ENCODE measurements at places on chromosomes 11 and 22. TPM values are rescaled to one million over a fixed set of nuclear protein-coding genes. Genes with fewer than 3 reads are reported as not detected.

- peaks cover 2% of the 10 kb centered on the region for H3K36me3 ChIP-seq
- H3K4me1 ChIP-seq, result peaks cover 71% of the 10 kb centered on the region
- H3K4me3 ChIP-seq, result no peak overlapping the region
- no peak for DNase-seq
- no peak overlapping the region for H3K27ac ChIP-seq
Observed at GRCh38 chr11:1521382-1522080, 35.0 kb upstream of the MOB2 start.

DNA sequence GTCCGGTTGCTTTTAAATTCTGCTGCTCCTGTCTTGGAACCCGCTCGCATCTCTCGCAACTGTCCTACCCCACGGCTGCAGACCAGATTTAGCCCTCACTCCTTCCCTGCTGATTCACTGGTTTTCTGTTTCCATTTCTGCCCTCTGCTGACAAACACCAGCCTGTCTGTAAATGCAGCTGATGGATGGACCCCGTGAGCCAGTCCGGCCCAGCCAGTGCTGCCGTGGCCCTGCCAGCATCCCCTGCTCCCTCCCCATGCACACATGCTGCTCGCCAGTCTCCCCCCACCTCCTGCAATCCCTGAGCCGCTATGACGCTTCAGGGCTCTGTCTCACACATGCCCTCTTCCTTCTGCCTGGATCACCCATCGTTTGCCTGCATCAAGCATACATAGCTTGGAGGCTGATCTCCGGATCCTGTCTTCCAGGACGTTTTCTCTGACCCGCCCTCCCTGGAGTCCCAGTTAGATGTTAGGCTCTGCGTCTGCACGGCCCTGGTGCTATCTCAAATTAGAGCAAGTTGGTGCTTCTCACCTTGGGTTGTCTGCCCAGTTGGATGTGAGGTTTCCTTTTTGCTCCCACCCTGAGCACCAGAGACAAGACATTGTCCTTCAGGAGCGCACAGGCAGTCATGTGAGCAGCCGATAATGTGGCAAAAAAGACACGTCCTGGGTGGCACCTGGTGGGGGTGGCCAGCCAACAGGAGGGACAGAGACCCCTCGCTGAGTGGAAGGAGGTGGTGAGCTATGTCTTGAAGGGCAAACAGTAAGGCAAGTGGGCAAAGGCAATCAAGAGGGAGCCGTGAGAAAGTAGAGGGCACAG, 4.3 kb upstream of the ACR start:
- H3K4me1 ChIP-seq, result no peaks in the 10 kb centered on the region
- DNase-seq, result no peak
- H3K27me3 ChIP-seq, result peaks cover 31% of the 10 kb centered on the region

PTPRCAP gene
- total RNA-seq, result 282 TPM

GRCh38 chr11:65131895-65132237, 2.5 kb downstream of the SYVN1 start:
- H3K4me1 ChIP-seq, result peaks cover 24% of the 10 kb centered on the region
- H3K4me3 ChIP-seq, result no peak overlapping the region
- DNase-seq, result no peak

RIMBP3B gene
- 3.9 TPM for total RNA-seq

DNA sequence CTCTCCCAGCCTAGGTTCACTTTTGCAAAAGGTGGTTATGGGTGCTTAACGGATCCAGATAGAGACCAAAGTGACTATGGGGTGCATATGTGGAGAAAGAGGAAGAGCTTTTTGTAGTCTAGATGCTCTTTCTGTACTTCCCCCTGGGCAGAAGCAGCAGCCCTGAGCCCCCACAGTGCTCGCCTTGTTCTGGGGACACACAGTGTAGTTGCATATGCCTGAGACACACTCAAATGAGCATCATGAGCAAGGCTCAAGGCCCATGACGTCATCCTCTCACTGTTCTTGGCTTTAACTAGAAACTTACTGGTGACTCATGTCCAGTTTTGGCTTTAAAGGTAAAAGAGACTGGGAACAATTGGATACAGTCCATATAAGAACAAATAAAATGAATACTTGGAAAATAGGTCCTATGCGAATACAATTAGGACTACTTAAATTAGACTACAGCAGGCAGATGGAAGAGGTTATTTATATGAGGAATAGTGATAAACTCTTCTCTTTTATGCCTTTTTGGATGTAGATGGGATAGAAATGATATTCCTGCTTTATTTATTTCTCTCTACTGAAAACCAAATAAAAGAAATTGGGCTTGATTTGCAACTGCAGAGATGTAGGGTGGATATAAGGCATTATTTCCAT, 20.1 kb upstream of the PEX26 start:
- no peak overlapping the region for H3K27ac ChIP-seq
- H3K36me3 ChIP-seq, result no peaks in the 10 kb centered on the region
- no peaks in the 10 kb centered on the region for H3K4me1 ChIP-seq
- no peak for DNase-seq
- H3K4me3 ChIP-seq, result no peak overlapping the region

FAM180B gene
- 0.51 TPM for total RNA-seq

PLA2G6 gene
- 162 TPM for total RNA-seq

CEP126 gene
- 2.2 TPM for total RNA-seq

- no peaks in the 10 kb centered on the region for H3K4me1 ChIP-seq
- H3K4me3 ChIP-seq, result no peak overlapping the region
- no peak for DNase-seq
- H3K27me3 ChIP-seq, result no peaks in the 10 kb centered on the region
Observed at GRCh38 chr11:109140857-109141515, 281.0 kb upstream of the C11orf87 start.

- H3K4me1 ChIP-seq, result no peaks in the 10 kb centered on the region
- no peaks in the 10 kb centered on the region for H3K36me3 ChIP-seq
- no peak overlapping the region for H3K4me3 ChIP-seq
- H3K27ac ChIP-seq, result no peak overlapping the region
- DNase-seq, result no peak
Observed at GRCh38 chr22:35749808-35750207, 32.1 kb downstream of the APOL5 start.

MAPK8IP1 gene
- total RNA-seq, result 2.6 TPM

- H3K36me3 ChIP-seq, result no peaks in the 10 kb centered on the region
- no peaks in the 10 kb centered on the region for H3K27me3 ChIP-seq
- peaks cover 21% of the 10 kb centered on the region for H3K4me1 ChIP-seq
- no peak for DNase-seq
Observed at GRCh38 chr11:132714859-132715440, 817.4 kb downstream of the OPCML start.

DNA sequence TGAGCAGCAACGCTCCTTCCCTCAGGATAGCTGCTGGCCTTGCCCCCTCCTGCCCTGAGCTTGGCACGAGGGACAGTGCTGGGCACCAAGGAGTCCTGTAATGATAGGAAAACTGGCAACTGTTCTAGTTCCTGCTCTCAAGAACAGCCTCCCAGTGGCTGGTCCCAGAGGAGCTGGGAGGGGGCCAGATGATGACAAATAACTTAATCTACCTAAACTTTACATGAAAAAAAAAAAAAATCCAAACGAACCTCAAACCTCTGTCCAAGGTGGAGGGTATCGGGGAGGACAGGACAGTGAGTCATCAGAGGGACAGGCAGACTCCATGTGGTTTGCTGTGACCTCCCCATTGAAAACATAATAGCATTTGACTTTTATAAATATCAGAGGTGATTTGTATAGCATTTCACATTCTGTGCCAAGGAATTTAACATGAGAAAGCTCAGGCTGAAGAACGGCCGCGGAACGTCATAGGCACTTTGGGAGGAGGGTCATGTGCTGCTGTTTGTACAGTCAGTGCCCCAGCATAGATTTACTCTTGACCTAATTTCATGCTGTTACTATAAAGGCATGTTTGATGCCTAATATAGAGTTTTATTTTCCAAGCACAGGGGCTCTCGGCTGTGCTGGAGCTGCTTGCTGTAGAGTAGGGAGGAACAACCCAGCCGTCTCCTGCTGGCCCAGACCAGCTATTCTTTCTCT, 98.2 kb upstream of the NNMT start:
- DNase-seq, result no peak
- H3K27me3 ChIP-seq, result no peaks in the 10 kb centered on the region
- H3K4me1 ChIP-seq, result peaks cover 5% of the 10 kb centered on the region
- no peak overlapping the region for H3K27ac ChIP-seq

DNA sequence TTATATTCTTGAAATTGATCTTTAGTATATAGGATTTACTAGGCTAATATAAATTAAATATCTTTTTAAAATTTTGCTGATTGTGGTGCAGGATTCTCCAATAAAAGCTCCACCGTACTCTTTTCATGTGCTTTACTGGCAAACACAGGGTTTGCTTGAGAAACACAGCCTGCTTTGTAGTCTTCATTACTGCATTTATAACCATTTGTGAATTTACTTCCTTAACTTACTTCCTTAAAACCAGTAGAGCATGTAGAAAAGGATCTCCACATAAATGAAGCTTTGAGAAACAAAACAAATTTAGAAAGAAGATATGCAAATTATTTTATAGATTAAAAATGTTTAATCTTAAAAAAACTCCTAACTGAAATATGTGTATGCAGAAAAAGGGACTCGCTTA, 28.8 kb downstream of the SWAP70 start:
- H3K4me3 ChIP-seq, result no peak overlapping the region
- H3K36me3 ChIP-seq, result no peaks in the 10 kb centered on the region
- H3K27ac ChIP-seq, result no peak overlapping the region

GRCh38 chr11:7499081-7499480, 13.8 kb downstream of the OLFML1 start:
- DNase-seq, result no peak
- H3K4me3 ChIP-seq, result no peak overlapping the region
- H3K27me3 ChIP-seq, result no peaks in the 10 kb centered on the region
- no peaks in the 10 kb centered on the region for H3K36me3 ChIP-seq
- H3K4me1 ChIP-seq, result no peaks in the 10 kb centered on the region

DNA sequence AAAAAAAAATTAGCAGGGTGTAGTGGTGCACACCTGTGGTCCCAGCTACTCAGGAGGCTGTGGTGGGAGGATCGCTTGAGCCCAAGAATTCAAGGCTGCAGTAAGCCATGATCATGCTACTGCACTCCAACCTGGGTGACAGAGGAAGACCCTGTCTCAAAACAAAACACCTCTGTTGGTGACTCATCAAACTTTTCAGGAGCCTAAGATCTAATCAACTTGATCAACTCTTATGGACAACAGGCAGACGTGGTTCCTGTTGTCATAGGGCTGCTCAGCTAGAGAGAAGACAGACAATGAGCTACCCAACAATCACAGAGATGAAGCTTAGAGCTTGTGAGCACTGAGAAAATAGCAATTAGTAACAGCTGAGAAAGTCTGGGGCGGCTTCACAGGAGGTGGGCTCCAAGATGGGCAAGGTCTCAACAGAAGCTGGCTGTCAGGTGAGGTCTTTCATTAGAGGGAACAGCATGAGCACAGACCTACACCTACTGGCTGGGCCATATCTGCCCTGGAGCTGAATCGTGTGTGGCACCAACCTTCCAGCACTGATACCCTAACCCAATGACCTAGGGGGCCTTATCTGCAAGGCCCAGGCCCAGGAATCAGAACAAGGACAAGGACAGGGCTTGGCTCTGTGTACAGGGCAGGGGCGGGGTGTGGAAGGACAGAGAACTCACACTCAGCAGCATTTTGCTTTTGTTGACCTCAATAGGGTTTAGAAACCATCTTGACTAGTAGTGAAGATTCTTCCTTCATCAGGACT, 7.2 kb upstream of the UCP3 start:
- no peak for DNase-seq
- H3K4me1 ChIP-seq, result peaks cover 85% of the 10 kb centered on the region
- peaks cover 10% of the 10 kb centered on the region for H3K36me3 ChIP-seq

DNA sequence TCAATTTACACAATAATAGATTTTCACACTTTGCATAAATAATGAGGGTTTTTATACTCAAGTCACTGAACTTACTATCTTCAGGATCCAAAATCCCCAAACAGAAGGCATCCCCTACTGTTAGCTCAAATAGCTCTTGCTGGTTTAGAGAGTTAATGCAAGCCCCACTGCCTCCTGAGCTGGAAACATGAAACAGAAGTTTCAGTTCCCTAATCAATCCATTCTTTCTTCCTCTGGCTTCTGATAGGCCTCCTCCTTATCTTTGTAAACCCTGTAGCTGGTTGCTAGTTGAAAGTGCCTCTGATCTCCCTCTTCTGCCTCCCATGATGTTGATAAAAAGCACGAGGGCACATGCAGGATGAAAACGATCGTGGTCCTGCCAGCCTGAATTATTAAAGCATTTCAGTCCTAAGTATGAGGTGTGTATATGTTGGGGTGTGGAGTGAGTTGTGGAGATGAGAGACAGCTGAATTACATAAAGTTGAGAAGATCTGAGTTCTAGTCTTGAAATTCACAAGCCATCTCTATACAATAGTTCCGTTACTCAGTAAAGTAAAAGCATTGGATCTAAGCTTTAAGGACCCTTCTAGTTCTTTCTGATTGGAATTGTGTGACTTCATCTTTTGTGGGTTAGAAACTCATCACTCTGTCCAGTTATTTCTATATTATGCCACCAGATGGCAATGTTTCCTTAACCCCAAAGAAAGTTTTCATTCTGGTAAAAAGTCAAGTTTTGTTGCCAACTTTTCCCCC, 35.0 kb upstream of the EHF start:
- DNase-seq, result no peak
- no peaks in the 10 kb centered on the region for H3K4me1 ChIP-seq
- no peak overlapping the region for H3K27ac ChIP-seq
- peaks cover 3% of the 10 kb centered on the region for H3K27me3 ChIP-seq

DNA sequence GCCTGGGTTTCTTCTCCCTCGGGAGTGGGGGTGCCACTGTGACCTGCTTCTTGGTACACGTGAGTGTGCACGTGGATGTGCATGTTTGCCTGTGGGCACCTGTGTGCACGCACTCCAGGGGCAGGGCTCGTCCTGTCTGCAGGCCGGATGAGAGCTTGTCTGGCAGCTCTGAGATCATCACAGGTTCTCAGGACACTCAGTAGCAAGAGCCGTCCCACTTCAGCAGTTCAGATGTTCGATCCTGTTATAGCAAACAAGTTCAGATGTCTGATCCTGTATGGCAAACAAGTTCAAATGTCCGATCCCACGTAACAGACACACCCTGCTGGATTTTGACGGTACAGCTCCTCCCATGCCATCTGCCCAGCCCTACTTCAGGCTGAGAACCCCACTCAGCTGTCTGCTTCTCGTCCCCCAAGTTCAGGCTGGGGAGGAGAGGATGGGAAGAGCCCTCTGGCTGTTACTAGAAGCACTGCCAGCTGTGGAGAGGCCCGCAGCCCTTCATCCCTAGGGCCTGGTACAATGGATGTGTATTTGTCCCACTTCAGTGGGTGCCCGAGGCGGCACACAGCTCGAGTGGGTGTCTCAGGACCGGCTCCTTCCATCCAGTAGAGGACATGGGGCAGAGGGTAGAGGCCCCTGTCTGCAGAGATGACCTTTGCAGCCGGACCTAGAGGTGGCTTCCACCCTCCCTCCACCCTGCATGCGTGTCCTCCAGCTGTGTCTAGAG, 1126.9 kb downstream of the BRD1 start:
- no peaks in the 10 kb centered on the region for H3K36me3 ChIP-seq
- no peaks in the 10 kb centered on the region for H3K27me3 ChIP-seq
- no peak overlapping the region for H3K27ac ChIP-seq
- H3K4me3 ChIP-seq, result no peak overlapping the region

- no peak overlapping the region for H3K4me3 ChIP-seq
- no peak for DNase-seq
- H3K4me1 ChIP-seq, result peaks cover 4% of the 10 kb centered on the region
- H3K27me3 ChIP-seq, result peaks cover 2% of the 10 kb centered on the region
- no peaks in the 10 kb centered on the region for H3K36me3 ChIP-seq
Observed at GRCh38 chr22:37558815-37559214, 1.5 kb upstream of the CDC42EP1 start.

YPEL4 gene
- 2.4 TPM for total RNA-seq

Data from T-cell (primary cell).